ENCODE measurements at places on chromosomes 13 and 19.

DNA sequence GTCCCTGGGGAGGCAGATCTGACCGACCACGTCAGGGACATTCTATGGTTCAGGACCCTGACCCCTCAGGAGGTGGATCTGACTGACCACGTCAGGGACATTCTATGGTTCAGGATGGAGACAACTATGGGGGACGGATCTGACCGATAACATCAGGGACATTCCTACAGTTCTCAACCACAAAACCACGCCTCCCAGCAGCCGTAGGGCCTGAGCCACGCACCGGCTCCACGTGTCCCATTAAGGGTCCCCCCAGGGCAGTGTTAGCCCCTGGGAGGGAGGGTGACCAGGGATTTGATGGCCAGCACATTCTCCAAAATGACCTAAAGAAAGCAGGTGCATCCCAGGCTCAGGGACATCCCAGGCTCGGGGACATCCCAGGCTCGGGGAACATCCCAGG, 49.0 kb upstream of the C13orf46 start:
- DNase-seq: no peak

GRCh38 chr19:55586976-55587668, 6.5 kb upstream of the ZNF579 start:
- peak; percentile 98 for DNase-seq

DNA sequence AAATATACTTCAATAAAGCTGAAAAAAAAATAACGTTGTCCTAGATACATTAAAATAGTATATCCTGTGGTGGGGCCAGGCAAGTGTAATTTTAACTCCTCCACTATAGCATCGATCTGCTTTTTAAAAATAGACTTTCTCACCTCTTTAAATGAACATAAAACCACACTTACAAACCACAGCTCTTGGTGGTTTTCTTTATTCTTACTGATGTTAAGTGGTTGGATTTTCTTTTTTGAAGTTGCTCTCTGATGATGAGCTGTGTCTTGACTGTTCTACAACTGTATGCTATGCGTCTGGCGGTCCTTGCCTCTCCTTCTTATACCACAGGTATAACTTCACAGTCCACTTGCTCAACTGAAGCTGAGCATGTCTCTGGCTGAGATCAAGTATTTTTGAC, 721.5 kb upstream of the KLHL1 start:
- no peak for DNase-seq

GRCh38 chr13:110416131-110417025, 109.3 kb downstream of the COL4A2 start:
- no peak for DNase-seq

DNA sequence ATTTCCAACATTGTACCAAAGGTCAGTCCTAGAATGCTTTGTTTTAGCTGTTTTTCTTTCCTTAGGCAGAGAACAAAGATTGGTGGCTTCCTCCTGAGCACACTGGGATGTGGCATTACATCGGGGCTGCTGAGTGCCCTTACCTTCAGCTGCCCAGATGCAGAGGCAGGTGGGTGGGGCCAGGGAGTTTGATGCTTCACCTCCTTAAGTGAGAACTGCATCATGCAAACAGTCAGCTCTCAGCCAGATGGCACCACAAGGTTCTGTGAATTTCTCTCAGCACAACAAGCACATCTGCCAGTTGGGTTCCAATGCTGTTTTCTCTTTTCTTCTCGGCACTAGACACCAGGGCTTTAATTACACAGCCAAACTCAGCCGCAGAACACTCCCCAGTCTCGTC, 87.4 kb upstream of the UBL3 start:
- DNase-seq: peak; percentile 10

GRCh38 chr19:13228561-13228960, 78.3 kb downstream of the IER2 start:
- DNase-seq: no peak

- no peak for DNase-seq
Observed at GRCh38 chr13:86476656-86477055, 677.4 kb upstream of the SLITRK6 start.

GRCh38 chr13:51221108-51221507, 1.1 kb upstream of the FAM124A start:
- no peak for DNase-seq

- DNase-seq: no peak
Observed at GRCh38 chr19:33863436-33863835, 66.8 kb downstream of the KCTD15 start.

DNA sequence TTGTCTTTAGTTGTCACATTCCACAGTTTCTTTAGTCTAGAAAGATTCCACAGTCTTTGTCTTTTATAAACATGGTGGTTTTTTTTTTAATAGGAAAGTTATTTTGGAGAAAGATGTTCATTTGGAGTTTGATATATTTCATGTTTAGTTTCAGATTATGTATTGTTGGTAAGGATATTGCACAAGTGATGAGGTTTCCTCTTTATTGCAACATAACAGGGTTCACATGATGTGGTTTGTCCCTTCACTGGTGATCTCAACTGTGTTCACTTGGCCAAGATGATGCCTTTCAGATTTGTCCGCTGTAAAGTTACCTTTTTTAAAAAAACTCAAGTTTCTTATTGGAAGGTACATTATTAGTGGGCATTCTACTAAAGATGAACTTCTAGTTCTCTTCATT, 3.2 kb downstream of the ZNF230 start:
- DNase-seq: no peak

DNA sequence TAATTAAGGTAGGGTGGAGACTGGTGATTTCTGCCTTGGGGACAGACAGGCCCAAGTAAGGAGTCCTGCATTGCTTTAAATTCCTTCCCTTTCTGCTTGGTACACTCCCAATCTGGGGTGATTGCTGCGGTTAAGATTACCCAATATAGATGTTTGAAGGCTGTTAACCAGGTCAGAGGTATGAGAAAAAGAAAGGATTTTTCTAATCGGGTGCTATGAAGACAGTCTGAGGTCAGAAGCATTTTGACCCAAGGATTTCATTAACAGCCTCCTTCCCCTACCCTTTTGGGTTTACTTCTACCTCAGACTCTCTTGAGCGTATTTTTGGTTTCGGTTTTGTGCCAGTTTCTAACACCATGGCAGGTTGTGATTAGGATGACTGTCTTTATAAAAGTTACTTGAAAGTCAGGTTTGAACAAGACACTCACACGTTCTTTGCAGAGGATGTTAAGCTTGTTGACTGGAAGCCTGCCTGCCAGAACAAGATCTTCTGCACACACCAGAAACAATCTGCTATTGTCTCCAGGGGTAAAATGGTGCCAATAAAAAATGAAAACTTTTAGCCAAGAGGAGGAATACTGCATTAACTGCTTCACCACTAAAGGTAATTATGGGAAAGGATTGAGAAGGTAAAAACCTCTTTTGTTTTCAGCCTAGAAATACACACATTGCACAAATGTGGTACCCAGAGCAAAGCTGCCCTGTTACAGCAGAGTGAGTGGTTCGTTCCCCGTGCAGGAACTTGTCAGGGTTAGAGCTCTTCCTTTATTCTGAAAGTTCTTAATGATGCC, 108.8 kb downstream of the NDFIP2 start:
- no peak for DNase-seq

- no peak for DNase-seq
Observed at GRCh38 chr13:98803111-98803561, 50.7 kb upstream of the SLC15A1 start.

DNA sequence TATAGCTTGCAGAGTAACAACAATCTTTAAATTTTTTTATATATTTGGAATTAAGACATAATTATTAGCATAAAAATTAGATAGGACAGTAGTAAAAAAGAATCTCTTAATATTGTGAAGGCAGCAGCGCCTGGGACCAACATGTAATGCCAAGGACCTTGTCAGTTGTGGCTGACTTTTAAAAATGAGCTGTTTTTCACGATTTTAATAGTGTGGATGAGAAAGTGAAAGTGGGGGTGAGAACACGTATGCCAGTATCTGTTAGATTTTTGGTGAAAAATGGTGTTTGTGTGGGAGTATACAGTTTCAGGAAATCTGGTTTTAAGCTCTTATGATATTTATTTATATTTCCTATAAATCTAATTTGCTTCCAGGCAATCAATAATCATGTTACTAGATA, 125.2 kb downstream of the LMO7 start:
- DNase-seq: no peak

DNA sequence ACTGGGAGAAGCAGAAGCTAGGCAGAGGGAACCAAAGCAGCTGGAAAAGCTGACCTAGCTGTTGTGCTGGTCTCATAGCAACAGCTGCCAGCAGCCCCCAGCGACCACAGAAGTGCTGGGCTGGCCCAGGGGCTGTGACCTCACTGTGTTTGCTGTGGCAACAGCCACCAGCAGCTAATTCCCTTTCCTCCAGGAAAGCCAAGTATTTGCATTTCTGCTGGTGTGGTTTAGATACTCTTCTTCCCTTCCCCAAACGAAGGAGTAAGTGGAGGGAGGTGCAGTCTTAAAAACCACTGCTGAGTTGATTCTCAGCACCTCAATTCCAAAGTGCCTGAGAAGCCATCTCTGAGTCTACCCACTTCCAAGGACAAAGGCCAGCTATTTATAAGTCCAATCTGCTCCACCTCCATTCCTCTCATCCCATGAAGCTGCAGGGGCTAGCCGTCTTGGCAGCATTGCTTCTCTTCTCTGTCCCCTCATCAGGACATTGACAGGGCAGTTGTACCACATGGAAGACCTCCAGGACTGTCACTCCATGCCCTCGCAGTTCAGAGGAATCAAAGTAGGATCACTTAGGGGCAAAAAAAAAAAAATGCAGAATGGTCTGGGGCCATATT, 11.5 kb upstream of the CCDC97 start:
- no peak for DNase-seq

- no peak for DNase-seq
Observed at GRCh38 chr19:19371059-19371458, 34.4 kb upstream of the GATAD2A start.

Data from NCI-H187 (cell line).